ENCODE measurements at places on chromosomes 5 and 9. TPM values are rescaled to one million over a fixed set of nuclear protein-coding genes. Genes with fewer than 3 reads are reported as not detected.

Gene CDO1
- not detected for polyA plus RNA-seq

Gene PCDHA1
- 0.03 TPM for polyA plus RNA-seq

Gene FBP1
- polyA plus RNA-seq, result 0.29 TPM

Gene SLC34A1
- polyA plus RNA-seq, result 0.06 TPM

Gene SLC6A18
- polyA plus RNA-seq, result not detected

Gene PCDHGA1
- 0.09 TPM for polyA plus RNA-seq

Gene EFNA5
- polyA plus RNA-seq, result 5.9 TPM

Gene FGF18
- polyA plus RNA-seq, result 0.03 TPM

Gene UNC5A
- not detected for polyA plus RNA-seq

Gene PDE8B
- not detected for polyA plus RNA-seq

GRCh38 chr9:20117986-20118385 is 329.1 kb upstream of the SLC24A2 start:
- no peaks in the 10 kb centered on the region for H3K27me3 ChIP-seq
- H3K4me3 ChIP-seq, result no peak overlapping the region
- H3K36me3 ChIP-seq, result no peaks in the 10 kb centered on the region

GRCh38 chr5:98415663-98416062 is 357.8 kb upstream of the RGMB start:
- H3K4me1 ChIP-seq, result peaks cover 36% of the 10 kb centered on the region
- peak; percentile 13 for DNase-seq
- no peaks in the 10 kb centered on the region for H3K27me3 ChIP-seq
- H3K27ac ChIP-seq, result peak overlapping the region; percentile 87
- H3K4me3 ChIP-seq, result no peak overlapping the region

- H3K4me3 ChIP-seq, result no peak overlapping the region
- peaks cover 56% of the 10 kb centered on the region for H3K4me1 ChIP-seq
- H3K27me3 ChIP-seq, result no peaks in the 10 kb centered on the region
- H3K36me3 ChIP-seq, result no peaks in the 10 kb centered on the region
Observed at GRCh38 chr5:151632941-151633340, 41.8 kb upstream of the FAT2 start.

DNA sequence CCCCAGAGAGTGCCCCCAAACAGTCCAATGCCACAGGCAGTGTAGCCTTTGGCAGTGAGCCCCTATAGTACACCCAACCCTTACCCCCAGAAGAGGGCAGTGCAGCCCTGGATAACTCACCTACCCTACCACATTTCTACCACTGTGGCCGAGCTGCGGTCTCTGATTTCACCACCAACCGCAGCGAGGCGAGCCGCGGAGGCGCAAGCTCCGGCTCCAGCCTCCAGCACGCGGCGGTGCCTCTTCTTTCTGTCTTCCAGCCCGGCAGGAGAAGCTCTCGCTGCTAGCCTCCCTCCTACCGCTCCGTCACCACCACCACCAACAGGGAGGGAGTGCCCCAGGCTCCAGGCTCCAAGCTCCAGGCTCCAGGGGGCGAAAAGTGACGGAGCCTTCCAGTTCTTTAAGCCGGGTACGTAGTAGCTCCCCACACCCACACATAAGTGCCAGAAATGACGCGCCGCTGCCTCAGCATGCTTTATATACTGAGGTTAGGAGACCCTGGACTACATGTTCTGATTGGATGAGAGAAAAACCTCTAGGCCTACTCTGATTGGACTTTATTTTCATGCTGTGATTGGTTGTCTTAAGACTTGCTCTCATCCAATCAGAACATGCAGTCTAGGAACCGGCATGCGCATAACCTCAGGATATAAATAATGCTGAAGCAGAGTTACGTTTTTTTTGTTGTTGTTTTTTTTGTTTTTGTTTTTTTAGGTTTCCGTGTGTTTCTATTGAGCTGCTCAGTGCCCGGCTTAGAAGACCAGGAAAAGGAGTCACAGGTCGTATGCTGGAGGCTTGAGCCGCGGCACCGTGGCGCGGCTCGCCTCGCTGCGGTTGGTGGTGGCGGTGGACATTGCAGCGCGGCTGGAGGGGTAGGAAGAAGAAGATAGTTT is at the start of gene PCAT7:
Gene PCAT7 (plus strand): TSS at position 645 of the 893 bp plus-strand sequence.
- no peak for DNase-seq
- H3K27me3 ChIP-seq, result no peaks in the 10 kb centered on the region
- H3K4me3 ChIP-seq, result no peak within 1 kb of the TSS

DNA sequence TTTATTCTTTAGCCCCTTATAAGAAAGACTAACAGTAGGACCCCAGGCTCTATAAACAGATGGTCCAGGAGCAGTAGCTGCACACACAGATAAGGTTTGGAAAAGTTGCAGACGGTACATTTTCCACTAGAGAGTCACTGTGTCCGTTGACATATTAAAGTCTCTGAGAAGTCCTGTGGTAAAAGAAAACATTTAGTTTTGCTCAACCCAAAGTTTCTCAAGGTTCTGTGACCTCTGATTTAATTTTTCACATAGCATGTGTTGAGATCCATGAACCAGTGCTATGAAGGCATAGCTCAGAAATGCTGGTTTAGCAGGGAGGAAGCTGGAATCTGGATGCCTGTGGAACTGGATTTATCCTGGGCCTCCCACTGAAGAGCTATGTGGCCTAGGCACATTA is 62.7 kb upstream of the RASEF start:
- H3K27me3 ChIP-seq, result no peaks in the 10 kb centered on the region
- H3K4me1 ChIP-seq, result no peaks in the 10 kb centered on the region

DNA sequence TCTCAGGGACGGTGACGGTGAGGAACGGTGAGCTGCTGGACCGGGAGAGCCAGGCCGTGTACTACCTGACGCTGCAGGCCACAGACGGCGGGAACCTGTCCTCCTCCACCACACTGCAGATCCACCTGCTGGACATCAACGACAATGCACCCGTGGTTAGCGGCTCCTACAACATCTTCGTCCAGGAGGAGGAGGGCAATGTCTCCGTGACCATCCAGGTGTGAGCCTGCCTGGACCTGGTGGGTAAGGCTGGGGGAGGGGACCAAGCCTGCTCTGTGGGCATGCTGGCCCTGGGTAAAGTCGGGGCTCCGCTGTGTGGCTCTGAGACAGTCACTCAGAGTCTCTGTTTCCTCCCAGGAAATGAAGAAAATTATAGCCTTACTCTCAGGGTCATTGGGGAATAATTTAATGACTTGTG is 29.3 kb downstream of the CDHR2 start:
- no peak overlapping the region for H3K27ac ChIP-seq
- H3K4me1 ChIP-seq, result no peaks in the 10 kb centered on the region
- H3K36me3 ChIP-seq, result no peaks in the 10 kb centered on the region
- DNase-seq, result no peak
- H3K27me3 ChIP-seq, result no peaks in the 10 kb centered on the region
- H3K4me3 ChIP-seq, result no peak overlapping the region

DNA sequence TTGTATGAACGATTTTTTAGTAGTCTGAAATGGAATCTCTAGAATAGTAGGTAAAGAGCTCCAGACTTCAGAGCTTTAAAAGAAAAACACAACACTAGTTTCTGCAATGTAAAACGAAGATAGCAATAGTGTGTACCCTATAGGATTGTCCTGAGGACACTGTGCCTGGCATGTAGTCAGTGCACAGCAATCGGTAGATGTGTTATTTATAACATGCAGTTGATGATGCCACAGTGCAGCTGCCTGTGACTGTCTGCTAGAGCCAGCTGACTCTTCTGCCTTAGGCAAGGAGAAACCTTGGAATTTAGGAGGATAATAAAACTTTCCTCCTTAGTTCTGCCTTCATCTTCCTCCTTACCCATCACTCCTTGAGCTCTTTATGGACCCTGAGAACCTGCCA is 27.7 kb upstream of the TMOD1 start:
- H3K4me1 ChIP-seq, result no peaks in the 10 kb centered on the region
- no peaks in the 10 kb centered on the region for H3K27me3 ChIP-seq
- no peaks in the 10 kb centered on the region for H3K36me3 ChIP-seq
- DNase-seq, result no peak

DNA sequence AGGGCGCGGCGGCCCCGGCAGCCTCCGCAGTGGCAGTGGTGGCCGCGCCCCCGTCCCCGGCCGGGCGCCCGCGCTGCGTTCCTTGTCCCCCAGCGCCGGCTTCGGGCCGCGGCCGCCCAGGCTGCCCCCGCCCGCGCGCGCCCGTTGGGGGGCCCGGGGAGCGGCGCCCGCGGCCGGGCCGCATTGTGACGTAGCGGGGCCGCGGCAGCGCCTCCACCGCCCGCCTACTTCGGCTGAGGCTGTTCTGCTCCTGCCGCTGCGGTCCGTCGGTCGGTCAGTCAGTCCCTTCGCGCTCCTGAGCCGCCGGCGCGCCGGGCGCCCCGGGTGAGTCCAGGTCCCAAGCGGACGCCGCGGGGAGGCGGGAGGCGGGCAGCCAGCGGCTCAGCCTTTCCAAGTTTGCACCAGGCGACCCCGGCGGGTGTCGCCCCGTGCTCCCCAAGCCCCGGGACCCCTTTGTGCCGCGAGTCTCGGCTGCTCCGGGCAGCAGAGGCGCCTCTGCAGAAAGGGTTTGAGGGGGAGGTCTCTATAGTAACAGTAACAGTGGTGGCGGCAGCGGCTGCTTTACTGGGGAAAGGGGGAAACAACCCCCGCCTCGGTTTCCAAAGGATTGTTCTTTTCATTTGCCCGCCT is at the start of gene SNCAIP:
Gene SNCAIP (plus strand): TSS at position 277 of the 630 bp plus-strand sequence. CDS start 78,898 bp downstream, outside the sequence.
- peaks cover 22% of the 10 kb centered on the region for H3K27me3 ChIP-seq
- H3K27ac ChIP-seq, result no peak within 1 kb of the TSS
- peaks cover 11% of the 10 kb centered on the region for H3K4me1 ChIP-seq
- DNase-seq, result no peak
- peak within 1 kb of the TSS; percentile 66 for H3K4me3 ChIP-seq
- no peaks in the 10 kb centered on the region for H3K36me3 ChIP-seq

- no peak for DNase-seq
- H3K27me3 ChIP-seq, result no peaks in the 10 kb centered on the region
- no peak overlapping the region for H3K4me3 ChIP-seq
- peaks cover 12% of the 10 kb centered on the region for H3K4me1 ChIP-seq
- H3K27ac ChIP-seq, result no peak overlapping the region
- no peaks in the 10 kb centered on the region for H3K36me3 ChIP-seq
Observed at GRCh38 chr5:93184041-93184440, 397.0 kb downstream of the NR2F1-AS1 start.

- peaks cover 23% of the 10 kb centered on the region for H3K4me1 ChIP-seq
Observed at GRCh38 chr9:107280543-107280942, 2.5 kb upstream of the RAD23B start.

- peaks cover 48% of the 10 kb centered on the region for H3K4me1 ChIP-seq
- H3K27me3 ChIP-seq, result no peaks in the 10 kb centered on the region
- no peak overlapping the region for H3K27ac ChIP-seq
- no peak overlapping the region for H3K4me3 ChIP-seq
- DNase-seq, result no peak
- no peaks in the 10 kb centered on the region for H3K36me3 ChIP-seq
Observed at GRCh38 chr9:101477736-101478135, 42.2 kb upstream of the ALDOB start.

- no peak overlapping the region for H3K27ac ChIP-seq
- no peak overlapping the region for H3K4me3 ChIP-seq
- H3K27me3 ChIP-seq, result no peaks in the 10 kb centered on the region
- no peak for DNase-seq
- H3K4me1 ChIP-seq, result no peaks in the 10 kb centered on the region
- no peaks in the 10 kb centered on the region for H3K36me3 ChIP-seq
Observed at GRCh38 chr9:81058782-81059181, 630.6 kb downstream of the TLE1 start.

DNA sequence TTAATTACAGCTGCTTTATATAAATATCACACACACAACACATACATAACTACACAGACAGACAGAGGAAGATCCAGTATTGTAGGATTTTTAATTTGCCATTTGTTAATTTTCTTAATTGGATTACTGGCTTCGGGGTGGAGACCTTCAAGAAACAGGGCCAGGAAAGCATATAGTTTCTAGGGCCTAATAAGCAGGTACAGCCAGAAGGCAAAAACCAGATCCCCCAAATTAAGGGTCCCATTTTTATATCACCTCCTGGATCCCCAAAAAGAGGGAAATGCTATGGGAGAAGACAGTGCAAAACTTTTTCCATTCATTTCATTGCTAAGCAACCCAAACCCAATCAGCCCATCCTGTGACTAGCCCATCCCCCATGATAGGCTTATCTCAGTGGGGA is 373.3 kb upstream of the FAM174A start:
- DNase-seq, result no peak
- H3K27ac ChIP-seq, result no peak overlapping the region

DNA sequence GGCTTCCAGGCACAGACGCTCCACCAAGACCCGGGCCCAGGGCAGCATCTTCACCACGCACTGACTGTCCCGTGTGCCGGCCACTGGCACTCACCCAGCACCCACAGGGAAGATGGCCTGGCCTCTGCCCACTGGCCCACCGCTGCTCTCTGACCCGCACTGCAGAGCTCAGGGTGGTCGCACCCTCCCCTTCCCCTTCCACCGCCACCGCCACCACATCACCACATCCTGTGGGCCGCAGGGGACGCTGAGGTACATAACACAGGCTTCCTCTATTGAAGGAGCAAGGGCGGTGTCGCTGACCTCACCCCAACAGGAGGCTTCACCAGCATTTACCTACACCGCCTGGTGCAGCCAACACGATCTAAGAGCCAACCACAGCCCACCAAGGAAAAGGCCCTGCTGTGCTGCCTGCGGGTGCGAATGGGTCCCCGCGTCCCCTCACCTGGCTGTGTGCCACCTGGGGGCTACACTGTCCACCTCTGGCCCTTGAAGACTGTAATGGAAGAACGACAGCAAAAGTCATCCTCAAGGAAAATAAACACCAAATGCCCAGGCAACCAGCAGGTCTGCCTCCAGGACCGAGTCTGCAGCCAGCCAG is 101.8 kb downstream of the CAMSAP1 start:
- no peak for DNase-seq
- H3K36me3 ChIP-seq, result peaks cover 4% of the 10 kb centered on the region
- no peak overlapping the region for H3K4me3 ChIP-seq
- no peak overlapping the region for H3K27ac ChIP-seq
- no peaks in the 10 kb centered on the region for H3K27me3 ChIP-seq

- H3K4me1 ChIP-seq, result peaks cover 12% of the 10 kb centered on the region
- no peak for DNase-seq
- H3K36me3 ChIP-seq, result no peaks in the 10 kb centered on the region
- H3K4me3 ChIP-seq, result no peak overlapping the region
- H3K27ac ChIP-seq, result no peak overlapping the region
- H3K27me3 ChIP-seq, result no peaks in the 10 kb centered on the region
Observed at GRCh38 chr9:38183994-38184568, 115.1 kb upstream of the SHB start.

- no peak overlapping the region for H3K27ac ChIP-seq
- H3K36me3 ChIP-seq, result no peaks in the 10 kb centered on the region
- no peak overlapping the region for H3K4me3 ChIP-seq
Observed at GRCh38 chr9:93237540-93237939, 53.6 kb downstream of the WNK2 start.

DNA sequence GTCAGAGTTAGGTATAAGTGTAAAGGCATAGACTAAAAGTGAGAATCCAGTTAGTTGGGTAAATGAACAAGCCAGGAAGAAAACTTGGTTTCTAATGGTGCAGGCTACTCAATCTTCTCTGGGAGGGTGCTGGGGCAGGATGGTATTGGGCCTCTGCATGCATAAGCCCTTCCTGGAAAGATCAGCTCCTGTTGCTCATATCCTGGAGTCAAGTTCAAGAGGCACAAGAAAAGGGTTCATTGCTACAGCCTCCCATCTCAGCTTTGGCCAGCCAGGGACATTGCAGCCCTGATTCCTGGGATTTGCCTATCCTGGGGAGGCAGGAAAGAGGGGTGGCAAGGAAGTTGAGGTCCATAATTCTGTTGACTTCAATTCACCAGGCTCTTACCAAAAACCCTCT is 40.7 kb upstream of the ATP6V1G1 start:
- DNase-seq, result no peak
- H3K27me3 ChIP-seq, result no peaks in the 10 kb centered on the region
- H3K27ac ChIP-seq, result no peak overlapping the region
- no peak overlapping the region for H3K4me3 ChIP-seq
- H3K4me1 ChIP-seq, result peaks cover 5% of the 10 kb centered on the region

Data from keratinocyte (primary cell).